ENCODE measurements at places on chromosomes 2 and 18. TPM values are rescaled to one million over a fixed set of nuclear protein-coding genes. Genes with fewer than 3 reads are reported as not detected.

DNA sequence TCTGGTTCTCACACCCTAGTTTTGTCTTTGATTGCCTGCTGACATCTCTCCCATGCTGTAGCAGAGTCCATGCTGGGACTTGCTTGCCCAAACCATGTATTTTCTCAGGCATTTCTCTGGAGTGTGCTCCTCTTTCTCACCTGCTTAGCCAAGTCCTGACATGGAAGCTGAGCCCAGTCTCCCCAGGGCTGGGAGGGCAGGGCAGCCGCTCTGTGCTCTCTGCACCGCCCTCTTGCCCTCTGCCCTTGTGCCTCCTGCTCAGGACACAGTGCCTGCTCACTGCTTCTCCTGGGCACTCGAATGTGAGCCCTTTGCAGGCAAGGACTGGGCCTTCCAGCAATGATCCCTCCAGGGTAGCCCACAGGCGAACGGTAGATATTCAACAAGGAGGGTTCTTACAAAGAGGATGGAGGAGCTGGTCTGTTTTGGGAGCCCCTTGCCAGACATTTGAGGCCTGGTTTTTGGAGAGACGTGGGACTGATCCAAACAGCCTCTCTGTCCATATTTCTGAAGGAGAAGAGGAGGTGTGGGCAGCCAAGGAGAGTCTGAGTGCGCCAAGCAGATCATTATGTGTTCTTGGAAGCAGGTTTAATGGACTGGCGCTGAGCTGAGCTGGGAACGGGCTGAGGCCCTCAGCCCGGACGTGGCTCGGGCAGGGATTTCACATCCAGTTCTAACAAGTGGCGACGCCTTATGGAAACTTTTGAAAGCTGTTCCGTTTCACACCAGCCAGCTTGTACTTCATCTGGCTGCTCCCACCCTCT, 4.0 kb downstream of the SLC14A2 start:
- no peak for DNase-seq

- no peak for DNase-seq
These were observed 1598.9 kb upstream of the PIK3C3 start for GRCh38 chr18:40356168-40356567.

- DNase-seq = no peak
These were observed 572.2 kb upstream of the SALL3 start for GRCh38 chr18:78407466-78407844.

DNA sequence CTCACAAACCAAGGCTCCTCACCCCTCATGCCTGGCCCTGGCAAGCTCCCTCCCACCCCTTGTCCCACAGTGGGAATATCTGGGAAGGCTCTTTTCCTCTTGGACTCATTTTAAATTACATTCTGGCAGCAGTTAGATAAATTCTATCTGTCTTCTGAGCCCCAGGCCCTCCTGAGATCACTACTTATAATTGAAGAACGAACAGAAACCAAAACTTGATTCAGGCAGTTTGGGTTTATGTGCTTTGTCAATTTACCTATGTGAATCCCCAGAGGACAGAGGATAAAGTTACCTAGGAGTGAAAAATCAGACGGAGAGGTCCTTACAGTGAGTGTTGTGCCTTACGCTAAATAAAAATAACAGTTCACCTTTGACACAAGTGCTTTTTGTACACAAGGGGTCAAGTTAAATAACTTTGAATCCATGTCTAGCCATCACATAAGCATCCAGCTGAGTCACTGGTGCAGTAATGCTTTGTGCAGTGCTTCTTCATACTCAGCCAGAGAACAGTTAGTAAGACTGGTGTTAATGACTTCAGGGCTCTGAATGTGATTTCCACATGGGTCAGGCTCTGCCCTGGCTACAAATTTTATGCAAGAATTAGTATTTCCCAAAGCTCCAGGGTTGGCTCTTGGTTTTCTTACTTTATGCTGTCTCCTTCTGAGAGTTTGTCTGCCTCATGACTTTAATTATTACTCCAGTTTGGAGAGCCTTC, 329.3 kb downstream of the INSIG2 start:
- DNase-seq = no peak

GRCh38 chr18:45399643-45400042, 215.6 kb upstream of the SLC14A2 start:
- no peak for DNase-seq

GRCh38 chr2:62577994-62578781, 72.2 kb upstream of the TMEM17 start:
- no peak for DNase-seq

- no peak for DNase-seq
These were observed 238.8 kb downstream of the IKZF2 start for GRCh38 chr2:212912445-212913103.

DNA sequence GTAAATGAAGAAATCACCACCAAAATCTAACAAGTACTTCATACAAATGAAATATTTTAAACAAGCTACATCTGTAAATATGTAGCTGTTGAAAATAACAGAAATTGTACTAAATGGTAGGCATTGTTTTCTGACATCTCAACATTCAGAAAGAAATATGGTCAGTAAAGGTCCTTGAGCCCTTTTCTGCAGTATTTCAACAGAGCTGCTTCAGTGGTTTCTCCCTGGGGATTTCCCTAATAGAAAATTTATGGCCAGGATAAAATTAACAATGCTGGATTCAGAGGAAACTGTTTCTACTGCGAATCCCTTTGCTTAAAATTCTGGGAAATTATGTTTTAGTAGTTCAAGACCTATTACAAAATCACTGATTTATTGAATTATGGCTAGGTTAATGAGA, 256.6 kb downstream of the PIEZO2 start:
- DNase-seq = no peak

DNA sequence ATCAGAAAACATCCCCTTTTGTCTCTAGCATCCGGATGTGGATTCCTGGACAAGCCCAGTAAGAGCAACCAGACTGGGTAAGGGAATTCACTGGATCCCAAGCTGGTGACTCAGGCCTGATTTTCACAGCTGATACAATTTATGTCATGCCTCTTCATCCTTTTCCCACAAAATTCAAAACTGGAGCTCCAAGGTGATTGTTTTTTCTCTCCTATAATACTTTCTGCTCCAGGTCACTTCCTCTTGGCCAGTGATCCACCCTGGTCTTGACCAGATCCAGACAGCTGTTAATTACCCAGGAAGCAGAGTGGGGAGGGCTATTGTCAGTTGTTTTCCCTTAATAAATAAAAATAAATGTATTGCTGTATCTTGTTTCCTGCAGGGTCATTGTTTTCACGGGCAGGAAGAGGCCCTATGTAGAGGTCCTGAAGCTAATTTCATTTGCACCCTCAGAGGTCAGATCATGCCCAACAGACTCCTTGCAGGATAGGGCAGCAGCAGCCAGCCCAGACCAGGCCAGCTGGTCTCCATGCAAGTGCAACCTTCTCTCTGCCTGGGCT, 57.6 kb downstream of the EVA1A start:
- DNase-seq = no peak

ANKRD29 gene
- not detected for total RNA-seq

CTNNA2 gene
- total RNA-seq = not detected

PSTPIP2 gene
- 8.3 TPM for total RNA-seq

Measured in activated naive CD4-positive, alpha-beta T cell treated with anti-CD3 and anti-CD28 coated beads, Interleukin-2, amount 50 U/mL, for 72 hours (primary cell).